ENCODE measurements at places on chromosomes 5 and 9.
A peak's percentile ranks its signal among the peaks of the same experiment; 100 is the strongest.

DNA sequence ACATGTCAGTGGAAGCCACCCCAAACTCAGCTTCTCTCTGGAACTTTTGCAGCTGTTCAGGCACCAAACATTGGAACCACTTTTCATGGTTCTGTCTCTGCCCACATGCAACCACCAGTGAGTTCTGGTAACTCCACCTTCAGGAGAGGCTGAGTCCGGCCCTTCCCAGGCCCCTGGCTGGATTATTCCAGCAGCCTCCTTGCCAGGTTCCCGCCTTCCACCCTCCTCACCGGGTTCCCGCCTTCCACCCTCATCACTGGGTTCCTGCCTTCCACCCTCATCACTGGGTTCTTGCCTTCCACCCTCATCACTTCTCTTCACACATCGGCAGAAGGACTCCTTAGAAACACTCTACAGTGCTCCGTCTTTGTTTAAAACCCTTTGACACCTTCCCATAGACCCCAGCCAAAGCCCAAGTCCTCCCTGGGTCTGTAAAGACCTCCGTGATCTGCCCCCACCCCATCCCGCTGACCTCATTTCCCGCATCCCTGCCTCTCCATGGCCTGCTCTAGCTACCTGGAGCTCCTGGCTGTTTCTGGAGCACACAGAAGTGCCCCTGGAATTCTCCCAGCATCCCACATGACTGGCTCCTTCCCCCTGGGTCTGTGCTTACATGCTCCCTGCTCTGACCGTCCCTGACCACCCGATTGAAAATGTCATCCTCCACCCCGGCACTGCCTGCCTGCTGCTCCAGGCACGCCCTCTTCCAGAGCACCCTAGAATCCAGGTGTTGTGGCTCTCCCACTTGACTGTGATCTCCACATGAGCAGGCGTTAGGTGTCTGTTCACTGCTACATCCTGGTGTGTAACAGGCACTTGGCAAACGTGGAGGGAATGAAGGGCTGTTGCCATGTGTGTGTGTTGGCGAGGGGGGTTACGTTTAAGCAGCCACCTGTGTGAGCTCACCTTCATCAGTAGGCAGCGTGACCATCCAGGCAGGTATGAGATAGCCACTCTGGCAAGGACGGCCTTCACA lies 17.7 kb downstream of the ROPN1L start:
- no peak for DNase-seq

GRCh38 chr5:154190595-154191304 lies at the start of gene GALNT10:
Gene GALNT10 (plus strand): TSS chr5:154190733. CDS start chr5:154190867, 134 bp downstream.
- DNase-seq: no peak

DNA sequence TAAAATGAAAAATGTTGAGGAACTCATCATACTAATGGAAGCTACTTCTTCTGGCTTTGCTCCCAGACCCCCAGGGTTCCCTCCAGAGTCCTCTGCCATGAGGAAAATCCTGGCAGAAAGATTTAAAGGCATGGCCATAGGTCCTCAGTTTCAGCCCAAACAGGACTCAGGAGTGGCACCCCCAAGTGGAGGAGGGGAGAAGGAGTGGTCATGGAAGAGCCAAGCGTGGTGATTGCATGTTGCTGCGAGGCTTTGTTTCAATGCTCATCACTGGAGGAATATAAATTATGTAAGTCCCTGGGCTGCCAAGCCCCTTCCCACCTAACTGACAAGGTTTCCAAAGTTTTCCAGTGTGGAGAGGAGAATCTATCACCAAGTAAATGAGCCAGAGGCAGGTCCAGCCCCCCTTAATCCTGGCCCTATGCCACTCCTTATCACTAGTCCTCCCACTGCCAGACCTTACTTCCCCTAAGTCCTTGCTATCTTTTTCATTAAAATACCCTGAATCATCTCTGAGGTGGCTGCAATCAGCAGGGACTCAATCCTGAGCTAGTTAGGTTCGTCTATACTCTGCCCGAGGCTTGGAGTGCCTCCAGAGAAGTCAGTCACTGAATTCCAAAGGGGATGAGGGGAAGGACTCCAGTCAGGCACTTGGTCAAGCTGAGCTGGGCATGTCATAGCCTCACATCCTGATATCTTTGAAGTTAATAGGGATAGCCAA lies 70.7 kb upstream of the TAF1L start:
- DNase-seq: no peak

GRCh38 chr5:123882965-123883345 lies 371.0 kb downstream of the CSNK1G3 start:
- DNase-seq: no peak

DNA sequence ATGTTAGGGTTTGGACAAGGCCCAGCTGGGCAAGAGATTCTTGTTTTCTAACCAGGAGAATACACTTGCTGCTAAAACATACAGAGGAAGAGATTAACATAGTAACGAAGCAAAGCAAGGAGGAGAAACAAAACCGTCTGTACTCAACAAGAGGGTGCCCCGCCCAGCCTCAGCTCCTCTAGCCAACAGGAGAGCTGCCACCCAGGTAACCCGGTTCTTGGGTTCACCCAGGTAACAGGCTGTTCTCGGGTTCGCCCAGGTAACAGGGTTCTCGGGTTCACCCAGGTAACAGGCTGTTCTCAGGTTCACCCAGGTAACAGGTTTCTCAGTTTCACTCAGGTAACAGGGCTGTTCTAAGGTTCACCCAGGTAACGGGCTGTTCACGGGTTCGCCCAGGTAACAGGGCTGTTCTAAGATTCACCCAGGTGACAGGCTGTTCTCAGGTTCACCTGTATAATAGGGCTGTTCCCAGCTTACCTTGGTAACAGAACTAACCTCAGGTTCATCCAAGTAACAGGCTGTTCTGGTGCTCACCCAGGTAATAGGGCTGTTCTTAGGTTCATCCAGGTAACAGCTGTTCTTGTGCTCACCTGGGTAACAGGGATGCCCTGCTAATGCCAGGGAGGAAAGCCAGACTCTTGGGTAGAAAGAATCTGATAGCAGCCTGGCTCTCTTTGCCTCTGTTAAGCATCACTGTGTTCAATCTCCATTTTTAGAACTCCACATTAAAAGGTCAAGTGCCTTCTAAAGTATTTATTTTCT lies 271.6 kb downstream of the SYK start:
- DNase-seq: no peak

DNA sequence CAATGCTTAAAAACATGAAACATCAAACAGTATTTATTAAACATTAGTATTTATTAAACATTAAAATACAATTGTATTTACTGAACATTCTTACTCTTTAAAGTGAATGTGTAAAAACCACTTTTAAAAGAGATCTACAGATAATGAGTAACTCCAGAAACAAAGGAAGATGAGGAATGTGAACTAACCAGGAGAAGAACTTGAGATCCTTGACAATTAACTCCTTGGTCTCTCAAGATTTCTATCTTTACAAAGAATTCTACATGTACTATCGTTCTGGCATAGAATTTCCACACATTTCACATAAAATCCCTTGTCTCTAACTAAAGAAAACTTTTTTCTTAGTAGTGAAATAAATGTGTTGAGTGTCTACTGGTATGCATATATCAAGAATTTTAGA lies 28.7 kb upstream of the IFNE start:
- DNase-seq: no peak

- no peak for DNase-seq
Observed at GRCh38 chr9:16622541-16622940, 247.9 kb downstream of the BNC2 start.

DNA sequence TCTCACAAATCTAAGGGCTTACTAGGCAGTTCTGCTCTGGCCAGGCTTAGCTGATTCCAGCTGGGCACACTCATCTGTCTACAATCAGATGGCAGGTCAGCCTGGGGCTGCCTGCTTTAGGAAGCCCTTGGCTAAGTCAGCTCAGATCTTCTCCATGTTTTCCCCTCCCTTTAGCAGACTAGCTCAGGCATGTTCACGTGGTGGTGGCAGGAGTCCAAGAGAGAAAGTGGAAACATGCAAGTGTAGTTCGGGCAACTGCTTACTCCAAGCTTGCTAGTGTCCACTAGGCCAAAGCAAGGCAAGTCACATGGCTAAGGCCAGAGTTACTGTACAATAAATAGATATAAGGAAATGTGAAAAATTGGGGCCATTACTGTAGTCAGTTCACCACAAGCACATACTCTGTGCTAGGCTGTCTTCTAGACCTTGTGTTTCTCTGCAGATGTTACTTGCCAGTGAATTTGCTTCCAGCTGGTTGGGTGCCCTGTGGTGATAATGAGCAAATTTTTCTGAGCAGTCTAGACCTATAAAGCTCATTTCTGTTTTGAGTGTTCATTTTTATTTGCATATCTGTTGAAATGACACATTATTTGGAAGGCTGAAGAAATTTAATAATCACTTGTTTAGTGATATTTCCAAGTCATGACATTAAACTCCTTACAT lies 38.3 kb downstream of the RECK start:
- DNase-seq: no peak

- no peak for DNase-seq
Observed at GRCh38 chr5:174231956-174232487, 186.5 kb downstream of the NSG2 start.

DNA sequence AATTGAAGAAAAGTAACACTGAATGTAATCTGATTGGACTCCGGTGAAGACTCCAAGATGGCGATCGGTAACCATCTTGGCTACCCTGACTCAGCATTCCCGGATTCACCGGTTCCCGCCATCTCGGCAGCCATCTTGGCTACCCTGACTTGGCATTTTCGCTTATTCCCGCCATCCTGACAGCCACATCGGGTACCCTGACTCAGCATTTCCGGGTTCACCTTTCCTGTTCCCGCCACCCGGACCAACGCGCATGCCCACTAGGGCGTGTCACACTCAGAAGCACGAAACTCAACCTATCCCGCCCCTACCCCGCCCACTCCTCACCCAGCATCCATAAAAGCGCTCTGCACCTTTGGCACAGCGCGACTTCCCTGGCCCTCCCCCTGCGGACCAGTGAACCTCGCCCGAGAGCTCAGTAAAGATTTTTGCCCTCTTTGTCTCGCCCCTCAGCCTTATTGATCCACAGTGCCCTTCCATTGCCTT lies 17.2 kb downstream of the SPTLC1 start:
- DNase-seq: no peak

- DNase-seq: no peak
Observed at GRCh38 chr9:123541411-123541810, 185.4 kb downstream of the CRB2 start.

DNA sequence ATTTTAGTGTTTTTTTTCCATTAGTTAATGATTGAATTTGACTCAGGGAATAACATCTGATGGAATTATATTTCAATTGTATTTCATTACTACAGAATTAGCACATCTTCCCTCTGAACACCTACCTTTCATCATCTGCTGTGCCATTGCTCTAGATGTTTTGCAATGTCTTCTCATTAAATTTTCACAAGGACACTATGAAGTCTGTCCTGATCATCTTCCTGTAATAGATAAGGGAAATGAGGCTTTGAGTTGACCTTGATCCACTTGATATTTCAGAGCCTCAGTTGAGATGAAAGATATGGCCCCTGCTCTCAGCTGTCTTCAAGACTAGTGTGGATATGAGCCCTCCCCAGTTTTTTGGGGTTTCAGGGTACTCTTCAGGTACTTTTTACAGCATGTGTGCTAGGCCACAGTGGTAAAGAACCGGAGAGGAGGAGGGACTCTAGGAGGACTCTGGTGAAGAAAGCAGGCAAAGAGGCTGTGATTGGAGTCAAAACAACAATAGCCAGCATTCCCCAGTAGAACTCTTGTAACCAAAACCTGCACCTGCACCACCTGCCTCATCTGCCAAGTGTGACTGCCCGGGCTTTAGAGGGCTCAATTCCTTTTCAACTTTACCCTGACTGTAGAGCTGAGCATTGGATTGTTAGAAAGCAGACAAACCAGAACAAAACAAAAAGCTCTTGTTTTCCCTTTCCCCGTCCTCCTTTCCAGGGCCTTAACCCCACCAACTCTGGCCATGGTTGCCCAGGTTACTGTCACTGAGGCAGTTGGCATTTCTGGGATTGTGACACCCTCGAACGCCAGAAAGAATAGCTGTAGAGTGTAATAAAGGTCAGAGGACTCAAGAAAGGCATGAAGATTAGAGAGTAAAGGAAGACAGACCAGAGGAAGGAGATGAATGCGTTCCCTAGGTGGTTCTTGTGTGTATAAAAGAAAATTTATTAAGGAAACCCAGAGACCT lies 56.3 kb downstream of the ERAP1 start:
- DNase-seq: no peak

- no peak for DNase-seq
Observed at GRCh38 chr5:10702040-10702629, 58.9 kb downstream of the DAP start.

- DNase-seq: no peak
Observed at GRCh38 chr9:25205285-25205684, 473.0 kb downstream of the TUSC1 start.

DNA sequence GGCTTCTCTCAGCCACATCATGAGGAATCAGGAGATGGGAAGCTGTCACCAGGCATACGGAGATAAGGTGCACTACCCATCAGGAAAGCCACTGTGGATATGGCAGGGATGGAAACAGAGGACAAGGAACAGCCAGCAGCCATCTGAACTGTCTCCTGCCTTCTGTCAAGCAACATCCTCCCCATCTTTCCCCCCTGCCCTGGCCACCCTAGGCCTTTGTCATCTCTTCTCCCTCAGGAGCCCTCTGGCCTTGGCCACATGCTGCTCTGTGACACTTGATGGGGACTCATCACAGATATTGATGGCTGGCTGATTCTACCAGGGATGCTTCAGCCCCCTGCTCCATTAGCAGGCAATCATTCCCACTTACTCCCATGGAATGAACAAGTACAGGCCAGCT lies 21.1 kb upstream of the MEIKIN start:
- peak; percentile 22 for DNase-seq

- no peak for DNase-seq
Observed at GRCh38 chr9:27195191-27195590, 86.2 kb downstream of the TEK start.

DNA sequence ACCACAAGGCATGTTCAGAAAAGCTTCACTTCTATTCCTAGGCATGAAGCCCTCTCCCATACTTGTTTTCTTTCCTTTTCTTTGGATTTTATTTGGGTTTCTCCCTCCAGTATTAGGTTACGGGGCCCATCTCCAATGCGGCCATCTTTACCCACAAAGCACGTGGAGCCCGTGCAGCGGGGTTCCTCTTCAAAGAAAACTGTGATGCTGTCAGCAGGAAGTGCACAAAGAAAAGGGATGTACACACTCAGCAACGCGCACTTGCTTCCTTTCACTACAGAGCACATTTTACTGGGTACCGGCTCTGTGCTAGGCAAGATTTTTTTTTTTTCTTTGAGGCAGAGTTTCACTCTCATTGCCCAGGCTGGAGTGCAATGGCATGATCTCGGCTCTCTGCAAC lies 106.6 kb downstream of the COL23A1 start:
- no peak for DNase-seq

GRCh38 chr9:114899461-114899860 lies 30.9 kb downstream of the TNFSF8 start:
- no peak for DNase-seq

GRCh38 chr9:26325444-26325829 lies 567.2 kb downstream of the CAAP1 start:
- DNase-seq: no peak

DNA sequence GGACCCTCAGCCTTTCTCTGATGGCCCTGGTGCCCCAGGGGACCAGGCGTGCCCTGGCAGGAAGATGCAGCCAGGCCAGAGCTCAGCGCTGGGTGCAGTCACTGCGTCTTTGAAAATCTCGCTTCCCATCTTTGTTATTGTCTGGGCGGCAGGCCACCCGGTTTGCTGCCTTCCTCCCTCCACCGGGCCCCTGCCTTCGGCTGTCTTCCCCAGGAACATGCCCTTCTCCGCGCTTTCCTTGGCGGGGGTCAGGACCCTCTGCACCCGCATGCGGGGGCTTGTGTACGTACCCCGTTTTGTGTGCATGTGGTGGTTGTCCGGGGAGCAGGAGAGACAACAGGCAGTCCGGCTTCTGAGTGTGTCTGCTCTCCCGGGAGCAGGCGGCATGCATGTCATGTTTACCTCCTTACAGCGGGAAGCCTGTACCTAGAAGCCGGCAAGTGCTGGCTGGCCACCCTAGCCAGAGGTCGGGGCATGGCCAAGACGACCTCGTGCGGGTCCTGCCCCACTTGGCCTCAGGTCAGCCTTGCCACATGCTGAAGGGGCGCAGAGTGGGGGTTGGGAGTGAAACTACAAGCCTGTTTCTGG lies 49.5 kb downstream of the DAB2IP start:
- DNase-seq: no peak
